ENCODE measurements at places on chromosomes 6 and 20.

GRCh38 chr6:112050429-112050828 lies 3.5 kb upstream of the CCN6 start:
- no peak for DNase-seq

DNA sequence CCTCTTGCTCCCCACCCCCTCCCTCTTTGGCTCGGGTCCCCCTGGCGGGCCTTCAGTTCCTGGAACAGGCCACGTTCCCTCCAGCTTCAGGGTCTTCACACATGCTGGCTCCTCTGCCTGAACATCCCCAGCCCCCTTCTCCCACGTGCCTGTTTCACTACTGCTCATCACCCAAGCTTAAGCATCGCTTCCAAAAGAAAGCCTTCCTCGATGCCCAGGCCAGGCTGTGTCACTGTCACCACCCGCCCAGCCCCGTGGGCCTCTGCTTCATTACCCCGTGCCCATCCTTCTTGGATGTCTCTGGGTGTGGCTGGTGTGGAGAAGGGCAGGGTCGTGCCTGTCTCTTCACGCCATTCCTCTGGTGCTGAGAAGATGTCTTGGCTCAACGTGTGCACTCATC lies 2.8 kb downstream of the DLGAP4 start:
- DNase-seq = no peak

DNA sequence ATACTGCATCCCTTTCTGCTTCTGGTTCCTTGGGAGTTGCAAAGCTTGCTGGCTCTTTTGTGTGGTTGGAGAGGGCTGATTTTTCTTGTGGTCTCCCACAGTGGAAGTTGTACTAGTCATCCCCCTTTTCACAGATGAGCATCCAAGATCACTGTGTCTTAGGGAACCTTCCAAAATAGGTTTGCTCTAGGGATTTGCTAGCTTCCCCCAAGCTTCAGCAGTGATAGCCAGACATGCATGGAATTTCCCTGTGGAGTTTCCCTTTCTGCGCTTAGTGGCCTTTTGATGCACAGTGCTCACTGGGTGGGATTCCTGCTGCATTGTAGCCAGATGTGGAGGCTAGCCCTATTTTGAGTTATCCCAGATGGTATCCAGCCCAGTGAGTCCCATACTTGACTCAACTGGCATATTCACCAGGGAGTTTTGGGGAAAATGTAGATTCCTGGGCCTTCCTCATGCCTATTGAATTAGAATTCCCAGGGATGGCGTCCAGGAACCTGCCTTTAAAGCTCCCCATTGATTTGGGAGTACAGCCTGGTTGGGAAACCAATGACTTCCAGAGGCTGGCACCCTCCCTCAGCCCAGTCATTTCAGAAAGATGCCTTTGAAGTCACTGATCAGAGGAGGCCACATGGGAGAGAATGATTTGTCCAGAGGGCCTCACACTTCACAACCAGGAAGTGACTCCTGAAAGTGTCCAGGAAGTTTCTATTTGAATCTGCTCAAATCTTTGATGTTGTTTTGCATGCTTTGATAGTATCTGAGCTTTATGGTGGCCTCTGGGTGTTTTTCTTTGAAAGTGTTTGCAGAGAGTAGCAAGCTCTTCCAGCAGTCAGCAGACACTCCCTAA lies 25.9 kb downstream of the PPARD start:
- peak; percentile 56 for DNase-seq

GRCh38 chr20:37534401-37535157 lies 6.9 kb upstream of the BLCAP start:
- peak; percentile 36 for DNase-seq

Measured in activated T-cell treated with anti-CD3 and anti-CD28 coated beads, Interleukin-2, amount 50 U/mL, for 48 hours (primary cell).